T follicular helper cell (primary cell): ENCODE measurements at places on chromosomes 2 and 18.

- no peak for DNase-seq
Measured at GRCh38 chr2:174686430-174686829, 77.8 kb downstream of the CHRNA1 start.

GRCh38 chr2:242031481-242032019 lies 162.0 kb downstream of the RTP5 start:
- peak; percentile 30 for DNase-seq

DNA sequence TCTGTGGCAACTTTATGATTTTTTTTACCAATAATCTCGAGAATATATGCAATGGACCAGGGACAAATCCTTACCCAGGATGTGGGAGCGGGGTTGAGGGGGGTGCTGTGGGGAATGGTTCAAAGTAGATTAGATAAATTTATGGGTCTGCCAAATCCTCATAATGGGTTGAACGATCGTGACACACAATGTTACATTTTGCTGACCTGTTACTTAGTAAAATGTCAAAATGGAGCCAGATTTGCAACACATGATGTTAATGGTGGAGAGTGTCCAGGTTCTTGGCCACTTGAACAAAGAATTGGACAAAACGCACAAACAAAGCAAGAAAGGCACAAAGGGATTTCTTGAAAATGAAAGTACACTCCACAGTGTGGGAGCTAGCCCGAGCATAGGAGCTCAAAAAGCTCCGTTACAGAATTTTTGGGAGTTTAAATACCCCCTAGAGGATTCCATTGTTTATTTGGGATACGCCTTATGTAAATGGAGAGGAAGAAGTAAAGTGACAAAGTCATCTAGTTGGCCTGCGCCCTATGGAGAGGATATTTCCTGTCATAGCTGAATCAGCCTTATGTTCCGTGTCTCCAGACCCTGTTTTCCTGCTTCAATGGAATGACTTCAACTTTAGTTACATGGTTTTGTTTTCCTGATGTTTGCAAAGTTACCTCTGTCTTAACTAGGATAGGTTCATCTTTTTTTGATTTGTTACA lies 776.0 kb downstream of the DCC start:
- DNase-seq = no peak

DNA sequence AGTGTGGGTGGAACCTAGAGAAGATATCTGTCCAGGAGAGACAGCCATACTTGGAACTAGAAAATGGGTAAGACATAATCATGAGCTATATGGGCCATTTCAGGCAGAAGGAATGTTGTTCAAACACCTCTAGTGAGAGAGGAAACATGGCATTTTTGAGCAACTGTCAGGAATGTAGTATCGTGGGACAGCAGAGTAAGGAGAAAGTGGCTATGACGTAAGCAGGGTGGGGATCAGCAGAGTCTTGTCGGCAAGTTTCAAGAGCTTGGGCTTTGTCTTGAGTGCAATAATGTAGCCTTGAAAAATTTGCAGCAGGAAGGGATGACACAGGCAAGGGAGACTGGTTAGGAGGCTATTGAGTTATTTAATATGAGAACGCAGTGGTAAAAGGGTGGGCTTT lies 20.4 kb downstream of the SERPINB7 start:
- no peak for DNase-seq

DNA sequence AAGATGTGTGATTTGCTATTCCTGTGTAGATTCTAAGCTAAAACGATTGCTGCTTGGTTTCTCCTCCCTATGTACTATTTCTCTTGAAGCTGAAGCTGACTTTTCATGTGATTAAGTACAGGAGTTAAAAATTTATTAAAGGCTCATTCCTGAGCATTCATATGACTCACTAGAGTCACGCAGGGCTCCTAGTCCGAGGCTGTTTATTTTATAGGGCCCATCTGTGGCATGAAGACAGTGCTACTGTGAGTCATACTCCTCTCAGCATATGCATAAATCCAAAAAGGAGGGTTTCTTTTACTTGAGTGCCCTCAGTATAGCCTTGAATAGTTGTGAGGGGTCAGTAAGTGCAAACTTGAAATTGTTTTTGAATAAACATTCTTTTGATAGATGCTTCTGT lies 378.8 kb downstream of the PTPRM start:
- no peak for DNase-seq

DNA sequence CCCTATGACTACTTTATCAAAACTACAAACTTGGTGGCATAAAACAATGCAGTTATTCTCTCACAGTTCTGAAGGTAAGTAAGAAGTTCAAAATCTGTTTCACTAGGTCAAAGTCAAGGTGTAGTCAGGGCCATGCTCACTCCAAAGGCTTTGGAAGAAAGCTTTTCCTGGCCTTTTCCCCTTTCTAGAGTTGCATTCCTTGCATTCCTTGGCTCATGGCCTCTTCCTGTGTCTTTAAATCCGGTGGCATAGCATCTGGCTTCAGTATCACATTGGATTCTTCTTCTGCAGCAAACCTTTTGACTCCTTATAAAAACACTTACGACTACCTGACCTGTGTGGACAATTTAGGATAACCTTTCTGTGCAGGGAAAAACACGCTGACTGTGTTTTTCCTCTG lies 543.5 kb upstream of the HNMT start:
- no peak for DNase-seq

DNA sequence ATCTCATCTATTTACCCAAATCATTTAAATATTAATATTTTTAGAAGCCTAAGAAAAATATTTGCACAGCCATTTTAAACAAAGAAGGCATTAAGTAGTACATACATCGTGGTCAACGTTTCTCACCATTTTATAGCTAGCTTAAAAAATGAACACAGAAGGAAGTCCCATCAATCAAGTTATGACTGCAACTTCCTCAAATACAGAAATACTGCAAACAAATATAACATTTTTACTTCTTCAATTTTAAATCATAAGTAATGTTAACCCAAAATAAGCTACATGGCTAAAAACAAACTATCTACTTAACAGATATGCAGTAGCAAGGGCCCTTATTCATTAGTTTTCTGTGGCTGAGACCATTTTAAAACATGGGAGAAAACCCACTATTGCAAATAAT lies 30.6 kb downstream of the ITSN2 start:
- DNase-seq = no peak

DNA sequence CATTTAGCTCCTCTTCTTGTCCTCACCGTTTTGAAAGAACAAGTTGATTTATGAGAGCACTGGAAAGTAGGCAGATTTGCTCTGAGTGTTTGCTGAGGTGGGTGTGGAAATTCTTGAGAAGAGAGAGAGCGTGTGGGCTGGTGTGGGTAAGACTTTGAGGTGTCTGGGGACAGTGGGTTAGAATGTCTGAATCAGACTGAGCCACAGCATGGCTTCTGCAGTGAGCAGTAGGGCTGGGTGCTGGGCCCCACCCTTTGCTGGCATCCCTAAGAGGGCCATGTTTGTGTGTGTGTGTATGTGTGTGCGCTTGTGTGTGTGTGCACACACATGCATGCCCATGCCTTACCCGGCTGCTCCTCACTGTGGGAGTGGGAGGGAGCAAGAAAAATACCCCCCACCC lies 63.7 kb downstream of the COPS8 start:
- no peak for DNase-seq

DNA sequence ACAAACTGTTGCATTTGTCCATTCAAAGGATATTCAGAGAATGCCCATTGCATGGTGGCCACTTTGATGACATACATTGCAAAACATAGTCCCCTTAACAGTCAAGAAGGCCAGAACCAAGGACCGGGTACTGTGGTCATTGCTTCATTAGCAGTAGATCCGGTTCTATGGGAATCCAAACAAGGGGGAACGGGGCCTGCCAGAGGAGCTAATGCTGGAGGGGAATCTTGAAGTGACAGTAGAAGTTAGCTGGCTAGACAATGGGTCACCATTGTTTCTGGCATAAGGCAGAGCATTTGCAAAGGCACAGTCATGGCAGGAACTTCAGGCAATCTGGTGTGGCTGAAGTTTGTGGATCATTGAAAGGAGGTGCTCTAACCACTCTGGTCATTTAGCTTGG lies 279.7 kb downstream of the SS18 start:
- DNase-seq = no peak
